Endodermal cell (in vitro differentiated cells): ENCODE measurements at places on chromosomes 6 and 20. TPM values are rescaled to one million over a fixed set of nuclear protein-coding genes. Genes with fewer than 3 reads are reported as not detected.

DNA sequence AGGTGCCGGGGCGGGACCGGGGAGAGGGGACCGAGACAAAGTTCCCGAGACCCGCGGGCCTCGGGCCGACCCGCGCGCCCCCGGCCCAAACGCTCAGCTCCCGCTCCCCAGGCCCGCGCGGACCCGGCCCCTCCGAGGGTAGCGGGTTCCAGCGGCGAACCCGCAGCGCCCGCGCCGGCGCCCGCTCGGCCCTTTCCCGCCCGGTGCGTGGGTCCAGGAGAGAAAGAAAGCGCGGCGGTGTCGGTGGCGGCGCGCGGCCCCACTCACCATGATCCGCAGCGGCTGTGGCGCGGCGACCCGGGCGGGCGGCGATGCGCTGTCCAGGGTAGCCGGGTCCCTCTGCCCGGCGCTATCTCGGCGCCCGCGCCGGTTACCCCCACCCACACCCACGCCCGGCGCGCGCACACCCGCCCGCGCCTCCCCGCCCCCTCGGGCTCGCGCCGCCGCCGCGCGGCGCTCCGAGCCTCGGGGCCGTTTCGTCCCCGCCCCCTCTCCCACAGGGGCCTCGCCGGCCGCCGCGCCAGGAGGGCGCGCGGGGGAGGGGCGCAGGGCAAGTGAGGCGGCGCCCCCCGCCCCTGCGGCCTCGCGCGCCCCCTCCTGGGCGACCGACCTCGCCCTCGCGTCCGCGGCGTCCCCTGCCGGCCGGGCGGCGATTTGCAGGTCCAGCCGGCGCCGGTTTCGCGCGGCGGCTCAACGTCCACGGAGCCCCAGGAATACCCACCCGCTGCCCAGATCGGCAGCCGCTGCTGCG is at the start of gene ELOVL2:
Gene ELOVL2 (minus strand): TSS at position 345 of the 751 bp plus-strand sequence. CDS start 75 bp downstream, at position 270.
- peak; percentile 87 for DNase-seq

PLG gene
- total RNA-seq: 0.29 TPM in 1 of 3 replicates, not detected in the others

KIF25 gene
- total RNA-seq: 0.81 TPM in 1 of 2 replicates, not detected in the other

GRCh38 chr6:112640891-112641290 is 293.8 kb downstream of the RFPL4B start:
- DNase-seq: no peak

GRCh38 chr20:64224351-64225170 is 31.0 kb upstream of the PCMTD2 start:
- no peak for DNase-seq

DNA sequence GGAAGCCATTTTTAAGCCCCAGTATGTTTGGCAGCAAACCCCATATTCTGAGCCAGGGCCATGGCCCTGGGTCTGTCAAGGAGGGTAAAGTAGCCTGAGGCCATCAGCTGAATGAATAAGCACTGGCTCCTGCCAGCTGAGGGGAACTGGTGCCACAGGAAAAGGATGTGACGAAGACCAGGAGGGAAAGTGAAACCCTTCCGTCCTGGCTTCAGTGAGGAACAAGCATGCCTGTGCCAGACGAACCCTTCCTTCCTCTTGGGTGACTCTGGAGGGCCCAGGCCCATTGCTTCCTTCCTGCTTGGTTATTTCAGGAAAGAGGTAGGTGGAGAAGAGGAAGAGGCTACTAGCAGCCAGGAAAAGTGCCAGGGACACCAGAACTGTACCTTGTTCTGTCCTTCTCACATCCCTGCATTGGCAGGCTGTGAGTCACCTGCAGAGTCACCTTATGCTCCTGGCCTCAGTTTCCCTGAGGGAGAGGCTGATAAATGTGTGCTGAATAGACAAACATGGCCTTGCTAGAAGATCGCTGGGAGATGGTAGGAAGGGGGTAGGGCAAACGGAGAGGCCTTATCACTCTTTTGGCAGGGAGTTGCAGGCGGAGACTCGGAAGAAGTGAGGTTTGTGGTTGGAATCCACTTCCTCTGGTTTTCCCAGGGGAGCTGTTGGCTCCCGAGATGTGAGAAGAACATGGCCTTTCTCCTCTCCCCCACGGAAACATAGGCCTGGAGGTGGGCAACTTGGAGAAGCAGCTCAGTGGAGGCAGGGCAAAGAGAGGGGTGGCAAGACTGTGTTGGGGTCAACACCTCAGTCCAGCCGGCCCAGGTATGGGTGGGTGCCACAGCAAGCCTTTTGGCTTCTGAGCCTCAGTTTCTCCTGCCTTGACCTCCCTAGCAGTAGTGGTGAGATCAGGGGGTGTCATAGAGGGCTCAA is 37.4 kb downstream of the COX4I2 start:
- DNase-seq: no peak

PDRG1 gene
- 23.9 and 24.4 TPM in 2 replicates for total RNA-seq

DNA sequence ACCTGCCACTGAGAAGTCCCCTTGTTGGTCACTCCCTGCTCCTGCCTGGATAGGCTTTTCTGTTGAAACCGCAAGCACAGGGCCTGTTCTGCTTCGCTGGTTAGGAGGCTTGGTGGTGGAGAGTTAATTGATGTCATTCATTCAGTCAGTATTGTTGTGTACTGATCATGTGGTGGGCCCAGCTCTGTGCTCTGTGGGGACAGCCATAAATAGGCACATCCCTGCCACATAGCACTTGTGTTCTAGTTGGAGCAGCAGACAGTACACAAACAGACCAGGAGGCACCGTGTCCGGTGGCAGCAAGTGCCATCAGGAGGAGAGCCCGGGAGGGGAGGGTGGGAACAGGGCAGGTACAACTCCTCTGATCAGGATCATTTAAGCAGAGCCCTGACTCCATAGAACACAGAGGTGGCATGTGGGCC is 155.2 kb upstream of the INSM1 start:
- no peak for DNase-seq

DNA sequence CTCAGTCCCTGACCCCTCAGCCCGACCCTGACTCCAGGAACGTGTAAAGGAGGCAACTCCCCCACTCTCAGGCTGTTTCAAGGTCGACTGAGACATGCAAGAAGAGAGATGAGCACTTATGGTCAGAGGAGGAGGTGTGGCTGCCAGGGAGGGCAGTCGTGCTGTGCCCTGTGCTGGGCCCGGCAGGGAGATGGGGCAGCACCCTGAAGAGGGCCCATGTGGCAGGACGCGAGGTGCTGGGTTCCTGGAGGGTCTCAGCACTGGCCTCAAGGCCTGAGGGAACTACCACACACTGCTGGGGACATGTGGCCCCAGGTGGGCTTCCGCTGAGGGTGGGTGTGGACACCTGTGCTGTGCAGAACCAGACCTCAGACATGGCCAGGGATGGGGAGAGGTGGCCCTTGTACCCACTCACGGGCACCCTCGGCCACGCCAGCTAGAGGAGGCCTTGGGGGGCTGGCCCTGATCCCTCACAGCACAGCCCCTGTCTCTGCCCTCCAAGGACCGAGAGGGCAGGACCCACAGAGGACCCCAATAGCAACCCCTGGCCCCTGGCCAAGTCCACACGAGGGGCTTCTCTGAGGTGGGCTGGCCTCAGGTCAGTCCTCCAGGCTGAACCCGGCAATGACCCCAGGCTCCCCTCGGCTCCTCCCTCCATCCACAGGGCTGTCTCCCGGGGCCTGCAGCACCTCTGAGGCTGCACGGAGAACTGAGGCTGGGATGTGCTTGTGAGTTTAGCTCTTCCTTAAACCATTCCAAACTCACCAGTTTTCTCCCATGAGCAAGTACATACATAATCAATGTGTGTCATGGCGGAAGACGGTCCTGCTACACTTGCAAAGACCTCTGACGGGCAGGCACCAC is 8.7 kb downstream of the SLC2A4RG start:
- DNase-seq: no peak

DNA sequence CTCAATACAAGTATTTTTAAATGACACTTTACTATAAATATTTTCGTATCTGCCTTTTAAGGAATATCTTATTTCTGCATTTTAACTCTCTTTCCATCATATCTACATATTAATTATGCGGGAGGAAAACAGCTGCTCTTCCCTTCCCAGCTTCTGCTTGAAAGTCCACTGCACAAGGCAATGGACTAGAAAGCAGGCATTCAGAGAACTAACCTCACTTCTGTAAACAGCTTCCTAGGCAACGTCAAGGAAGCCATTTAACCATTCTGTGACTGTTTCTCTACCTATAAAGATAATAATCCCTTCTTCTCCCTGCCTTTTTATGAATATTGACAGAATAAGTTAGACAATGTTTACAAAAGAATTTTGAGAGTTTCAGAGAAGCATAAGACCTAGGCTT is 319.4 kb downstream of the BTBD9 start:
- no peak for DNase-seq

ULBP3 gene
- 2.7 to 4.4 TPM (median 3.8 TPM) in 3 replicates for total RNA-seq

DNA sequence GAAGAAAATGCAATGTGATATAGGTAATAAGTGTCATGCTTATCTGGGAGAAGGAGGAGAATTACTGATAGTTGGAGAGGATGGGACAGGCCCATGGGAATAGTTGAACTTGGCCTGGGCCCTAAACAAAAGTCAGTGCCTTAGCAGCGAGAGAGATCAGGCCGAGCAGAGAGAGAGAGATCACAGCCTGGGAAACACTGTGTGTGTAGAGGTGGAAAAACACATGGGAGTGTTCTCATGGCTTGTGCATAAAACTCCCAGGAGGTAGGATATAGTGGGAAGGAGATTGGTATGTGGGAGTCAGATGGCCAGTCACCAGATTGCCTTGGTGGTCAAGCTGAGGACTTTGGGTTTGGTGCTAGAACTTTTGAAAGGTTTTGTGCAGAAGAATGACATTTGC is 47.6 kb downstream of the FIG4 start:
- no peak for DNase-seq

DNA sequence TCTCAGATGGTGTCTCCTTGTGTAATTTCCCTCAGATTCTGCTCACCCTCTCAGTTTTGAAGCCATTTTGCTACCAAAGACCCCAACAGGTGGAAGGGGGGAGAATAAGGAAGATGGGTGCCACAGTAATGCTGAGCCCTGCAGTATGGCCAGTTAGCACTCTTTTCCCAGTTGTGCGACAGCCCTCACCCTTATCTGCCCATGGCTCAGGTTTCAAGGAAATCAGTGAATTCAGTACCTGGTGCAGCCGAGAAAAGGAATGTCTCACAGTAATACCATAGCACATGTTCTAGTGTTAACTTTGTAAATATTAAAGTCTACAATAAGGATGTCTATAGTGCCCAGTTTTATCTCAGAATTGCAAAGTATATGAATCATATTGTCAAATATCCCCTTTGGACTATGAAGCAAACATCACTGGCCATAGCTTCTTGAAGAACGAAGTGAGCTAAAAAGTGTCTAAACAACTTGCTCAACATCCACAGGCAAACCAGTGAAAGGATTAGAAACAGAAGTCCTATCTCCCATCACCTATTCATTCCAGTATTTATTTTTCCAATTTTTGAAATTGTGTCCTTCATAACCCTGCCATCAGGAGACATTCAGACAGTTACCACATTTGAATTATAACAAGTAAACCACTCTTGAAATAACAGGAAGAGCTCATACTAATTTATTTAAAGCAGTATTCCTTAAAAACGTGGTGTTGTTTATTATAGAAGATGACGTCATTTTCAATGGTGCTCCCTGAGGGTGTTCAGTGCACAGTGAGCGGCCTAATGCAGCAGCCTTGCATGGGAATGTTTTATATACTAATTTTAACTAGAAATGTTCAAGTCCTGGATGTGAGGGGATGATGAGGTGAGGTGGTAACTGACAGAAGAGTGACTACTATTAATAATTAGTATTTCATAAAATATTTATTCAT is 366.2 kb downstream of the TFAP2A start:
- DNase-seq: no peak

PLN gene
- not detected in 2 replicates for total RNA-seq

GRCh38 chr6:98576791-98577190 is 257.6 kb upstream of the POU3F2 start:
- no peak for DNase-seq

DNA sequence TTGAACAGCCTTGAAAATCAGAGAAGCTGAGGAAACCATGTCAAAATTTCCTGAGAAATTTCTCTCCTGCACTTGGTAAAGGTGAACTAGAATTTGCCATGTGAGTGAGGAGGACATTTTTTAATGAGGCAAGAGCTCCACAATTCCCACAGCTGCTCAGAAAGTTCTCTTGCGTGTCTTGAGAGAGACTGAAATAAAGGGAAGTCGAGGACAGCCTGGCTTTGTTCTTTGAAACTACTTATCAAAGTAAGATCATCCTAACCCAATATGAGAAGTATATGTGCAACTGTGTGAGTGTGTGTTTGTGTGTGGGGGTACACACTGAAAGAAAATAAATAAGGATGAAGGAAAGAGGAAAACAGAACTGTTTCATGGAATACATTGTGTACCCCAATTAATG is 163.4 kb downstream of the SLC24A3 start:
- no peak for DNase-seq

- DNase-seq: no peak
Observed at GRCh38 chr6:45548657-45549515, 171.2 kb upstream of the SUPT3H start.

PXT1 gene
- 0.15 TPM in 1 of 3 replicates, not detected in the others for total RNA-seq

DNA sequence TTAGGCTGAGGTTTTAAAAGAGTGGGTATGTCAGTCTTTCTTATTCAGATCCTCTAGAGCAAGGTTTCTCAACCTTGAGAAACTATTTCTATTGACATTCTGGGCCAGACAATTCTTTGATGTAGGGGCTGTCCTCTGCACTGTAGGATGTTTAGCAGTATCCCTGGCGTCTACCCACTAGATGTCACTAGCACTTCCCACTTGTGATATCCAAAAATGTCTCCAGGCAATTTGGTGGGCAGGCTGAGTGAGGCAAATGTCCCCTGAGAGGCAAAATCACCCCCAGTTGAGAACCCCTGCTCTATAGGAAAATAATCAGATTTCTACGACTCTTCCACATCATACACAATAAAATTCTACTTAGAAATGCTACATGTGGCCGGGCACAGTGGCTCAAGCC is 7.7 kb upstream of the ZKSCAN8 start:
- peak; percentile 59 for DNase-seq

GRCh38 chr20:23114018-23114417 is 27.9 kb upstream of the CD93 start:
- no peak for DNase-seq

C6orf52 gene
- total RNA-seq: 1.0 and 1.9 TPM in 2 replicates

DNA sequence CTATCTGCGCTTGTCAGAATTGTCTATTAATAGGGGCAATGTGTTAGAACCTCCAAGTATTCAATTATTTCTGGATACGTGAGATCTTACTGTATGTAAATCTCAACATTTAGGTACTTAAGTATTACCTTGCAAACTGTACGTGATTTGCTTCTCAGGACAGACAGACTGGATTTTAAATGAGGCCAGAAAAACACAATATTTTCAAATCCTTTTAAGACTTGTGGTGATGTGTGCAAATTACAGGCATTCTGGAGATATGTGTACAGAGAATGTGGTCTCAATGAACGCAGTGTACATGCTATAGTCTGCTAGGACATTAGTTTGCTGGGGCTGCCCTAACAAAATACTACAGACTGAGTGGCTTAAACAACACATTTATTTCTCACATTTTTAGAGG is 16.9 kb downstream of the CCR6 start:
- DNase-seq: no peak

- DNase-seq: no peak
Observed at GRCh38 chr20:40431611-40432010, 257.4 kb downstream of the MAFB start.
